ENCODE measurements at places on chromosomes 13 and 19.

GRCh38 chr13:40172878-40173277 is 493.6 kb downstream of the FOXO1 start:
- no peak for DNase-seq

- DNase-seq, result no peak
These were observed 24.6 kb downstream of the CYP4F22 start for GRCh38 chr19:15532779-15533521.

GRCh38 chr19:10864538-10864899 is 6.8 kb upstream of the CARM1 start:
- DNase-seq, result no peak

DNA sequence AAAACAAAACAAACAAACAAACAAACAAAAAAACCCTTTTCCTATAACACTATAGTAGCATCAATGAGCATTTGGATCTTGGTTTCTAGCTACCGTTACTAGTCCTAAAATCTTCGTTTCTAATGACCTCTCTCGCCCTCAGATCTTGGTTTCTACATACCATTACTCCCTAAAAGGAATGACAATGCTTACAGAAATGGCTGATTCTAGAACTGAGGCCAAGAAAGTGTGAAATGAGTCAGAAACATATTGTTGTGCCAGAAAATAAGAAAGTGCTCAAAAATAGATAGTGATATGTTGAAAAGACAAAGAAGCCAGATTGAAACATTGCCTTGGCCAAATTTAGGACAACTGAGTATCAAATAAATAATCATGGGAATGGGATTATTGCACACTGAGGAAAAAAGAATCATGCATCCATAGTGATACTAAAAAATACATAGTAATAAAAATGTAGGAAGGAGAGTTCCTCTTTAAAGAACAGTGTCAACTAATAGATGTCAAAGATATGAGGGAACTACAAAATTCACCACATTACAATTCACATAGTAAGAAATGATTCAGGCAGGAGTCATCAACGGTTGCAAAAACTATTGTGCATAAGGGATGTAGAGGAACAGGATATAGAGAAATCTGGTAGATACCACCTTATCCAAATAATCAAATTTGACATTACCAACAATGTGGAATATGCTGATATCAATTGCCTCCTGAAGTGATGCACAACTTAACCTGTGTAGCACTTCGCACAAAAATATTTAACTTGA is 386.6 kb downstream of the DIAPH3 start:
- DNase-seq, result peak; percentile 68

GRCh38 chr13:75399168-75399878 is 82.6 kb downstream of the TBC1D4 start:
- DNase-seq, result no peak

GRCh38 chr13:109682534-109683244 is 103.7 kb downstream of the IRS2 start:
- no peak for DNase-seq

GRCh38 chr19:46529622-46530451 is 34.2 kb upstream of the PNMA8B start:
- DNase-seq, result peak; percentile 48

DNA sequence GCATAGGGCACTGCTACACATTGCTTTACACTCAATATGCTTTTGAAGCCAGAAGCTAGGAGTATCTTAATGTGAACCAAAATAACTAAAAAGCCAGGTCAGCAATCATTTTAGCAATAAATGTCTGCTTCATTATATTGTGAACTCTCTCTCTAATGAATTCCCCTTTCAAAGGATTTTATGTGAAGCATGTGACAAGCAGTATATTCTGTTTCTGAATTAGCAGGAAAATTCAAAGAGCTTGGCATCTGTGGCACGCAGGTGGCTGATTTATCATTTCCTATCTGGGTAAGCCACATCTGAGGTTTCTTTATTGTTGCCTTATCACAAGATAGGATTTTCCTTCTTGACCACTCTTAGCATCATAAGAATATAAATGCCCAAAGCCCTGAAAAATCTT is 56.8 kb upstream of the KLF12 start:
- DNase-seq, result no peak

GRCh38 chr13:34416971-34417380 is 525.1 kb upstream of the NBEA start:
- no peak for DNase-seq

DNA sequence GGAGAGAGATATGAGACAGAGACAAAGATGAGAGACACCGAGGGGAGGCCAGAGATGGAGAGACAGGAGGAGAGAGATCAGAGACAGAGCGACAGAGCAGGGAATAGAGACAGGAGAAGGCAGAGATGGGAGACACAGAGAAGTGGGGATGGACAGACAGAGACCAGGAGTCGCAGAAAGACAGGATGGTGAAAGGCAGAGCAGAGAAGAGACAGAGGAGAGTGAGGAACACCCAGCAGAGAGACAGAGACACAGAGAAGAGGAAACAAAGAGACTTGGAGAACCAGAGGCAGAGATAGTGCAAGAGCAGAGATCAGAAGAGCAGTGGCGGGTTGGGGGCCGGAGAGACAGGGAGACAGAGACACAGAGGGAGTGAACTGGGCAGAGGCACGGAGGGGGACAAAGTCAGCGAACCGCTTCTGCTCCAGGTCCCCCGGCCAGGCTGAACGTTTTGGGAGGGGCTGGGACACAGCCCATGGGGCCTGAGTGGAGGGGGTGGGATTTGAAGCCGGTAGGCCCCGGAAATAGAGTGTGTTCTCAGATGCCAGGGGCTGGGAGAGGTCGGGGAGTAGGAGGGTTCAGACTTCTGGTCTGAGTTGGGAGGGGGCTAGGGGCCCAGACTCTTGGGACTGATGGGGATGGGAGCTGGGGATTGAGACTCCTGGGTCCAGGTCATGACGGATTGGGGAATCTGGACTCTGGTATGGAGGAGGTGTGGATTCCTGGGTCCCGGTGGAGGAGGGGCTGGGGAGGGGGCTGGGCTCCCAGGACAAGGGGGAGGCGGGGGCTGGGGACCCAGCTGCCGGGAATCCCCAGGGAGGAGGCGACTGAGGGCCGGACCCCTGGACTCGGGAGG is 654 bp downstream of the ZNF579 start:
- DNase-seq, result no peak

DNA sequence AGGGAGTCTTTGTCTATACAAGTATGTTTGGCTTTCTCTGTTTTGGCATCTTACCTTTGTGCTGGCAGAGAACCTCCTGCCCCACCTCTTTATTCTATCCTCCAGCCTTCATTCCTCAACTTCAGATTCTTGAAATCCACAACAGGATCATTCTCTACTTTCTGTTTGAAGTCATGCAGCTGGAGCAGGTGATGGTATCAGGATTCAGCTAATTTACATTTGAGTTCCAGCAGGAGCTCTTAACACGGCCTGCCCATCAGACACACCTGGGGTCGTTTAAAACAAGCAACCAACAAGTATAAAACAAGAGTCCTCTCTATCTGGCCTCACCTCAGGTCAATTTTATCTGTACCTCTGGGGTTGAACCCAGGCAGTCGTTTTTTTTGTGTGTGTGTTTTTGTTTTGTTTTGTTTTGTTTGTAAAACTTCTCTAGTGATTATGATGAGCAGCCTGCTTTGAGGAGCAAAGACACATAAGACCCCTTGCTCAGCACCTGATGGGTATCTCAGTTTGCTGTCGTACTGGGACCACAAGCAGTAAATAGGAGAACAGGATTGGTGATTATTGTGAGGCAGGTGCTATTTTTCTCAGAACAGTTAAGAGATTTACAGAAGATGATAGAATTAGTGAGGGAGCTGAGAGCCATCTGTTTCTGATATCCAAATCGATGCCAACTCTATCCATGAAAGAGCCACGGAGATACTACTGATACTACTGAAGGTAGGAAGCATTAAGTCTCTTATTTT is 78.4 kb downstream of the GPC6 start:
- DNase-seq, result no peak

- DNase-seq, result no peak
These were observed 3.8 kb downstream of the HSPBP1 start for GRCh38 chr19:55275851-55276719.

- no peak for DNase-seq
These were observed 55.6 kb downstream of the TMED1 start for GRCh38 chr19:10780368-10780767.

GRCh38 chr13:67377919-67378318 is 147.8 kb upstream of the PCDH9 start:
- no peak for DNase-seq

GRCh38 chr19:19278315-19278714 is 5.2 kb upstream of the TM6SF2 start:
- no peak for DNase-seq

DNA sequence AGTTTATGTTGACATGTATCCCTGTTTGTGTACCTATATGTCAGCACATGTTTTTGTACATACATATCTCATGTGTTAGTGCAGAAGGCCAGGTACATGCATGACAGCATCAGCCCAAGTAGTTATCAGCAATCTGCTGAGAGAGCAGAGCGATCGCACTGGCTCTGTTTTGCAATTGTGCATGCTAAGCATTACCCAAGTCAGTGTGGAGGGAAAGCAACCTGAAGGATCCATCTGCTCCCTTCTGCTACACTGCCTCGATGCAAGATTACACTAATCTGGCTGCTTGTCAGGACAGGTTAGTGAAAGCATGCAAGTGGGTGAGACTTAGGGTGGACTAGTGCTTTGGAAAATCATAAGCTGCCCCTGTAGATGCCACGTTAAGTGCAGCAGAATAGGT is 211.8 kb downstream of the PCCA start:
- DNase-seq, result no peak

- no peak for DNase-seq
These were observed 42.9 kb upstream of the POMP start for GRCh38 chr13:28615916-28616446.

- DNase-seq, result no peak
These were observed 34.1 kb upstream of the POU2F2 start for GRCh38 chr19:42166316-42166715.

DNA sequence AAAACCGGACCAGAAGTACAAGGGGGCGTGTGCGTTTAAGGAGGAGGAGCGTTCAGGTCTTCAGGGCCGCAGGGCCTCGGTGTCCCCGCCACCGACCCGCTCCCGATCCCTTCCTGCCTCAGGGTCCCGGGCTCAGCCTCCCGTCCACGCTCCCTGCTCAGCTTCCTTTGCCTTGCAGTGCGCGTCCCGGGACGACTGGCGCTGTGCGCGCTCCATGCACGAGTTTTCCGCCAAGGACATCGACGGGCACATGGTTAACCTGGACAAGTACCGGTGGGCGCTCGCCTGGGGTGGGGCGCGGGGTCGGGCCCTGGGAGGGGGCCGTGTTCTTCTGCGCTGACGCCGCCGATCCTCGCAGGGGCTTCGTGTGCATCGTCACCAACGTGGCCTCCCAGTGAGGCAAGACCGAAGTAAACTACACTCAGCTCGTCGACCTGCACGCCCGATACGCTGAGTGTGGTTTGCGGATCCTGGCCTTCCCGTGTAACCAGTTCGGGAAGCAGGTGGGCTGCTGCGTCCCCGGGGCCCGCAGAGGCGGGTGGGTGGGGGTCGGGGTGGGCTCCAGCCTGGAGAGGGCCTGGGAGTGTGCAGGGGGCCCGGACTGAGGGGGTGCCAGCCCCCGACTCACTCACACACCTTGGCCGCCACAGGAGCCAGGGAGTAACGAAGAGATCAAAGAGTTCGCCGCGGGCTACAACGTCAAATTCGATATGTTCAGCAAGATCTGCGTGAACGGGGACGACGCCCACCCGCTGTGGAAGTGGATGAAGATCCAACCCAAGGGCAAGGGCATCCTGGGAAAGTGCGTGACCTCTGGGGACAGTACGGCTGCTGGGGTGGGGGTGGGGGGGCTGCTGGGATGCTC is 1.4 kb downstream of the GPX4 start:
- no peak for DNase-seq

DNA sequence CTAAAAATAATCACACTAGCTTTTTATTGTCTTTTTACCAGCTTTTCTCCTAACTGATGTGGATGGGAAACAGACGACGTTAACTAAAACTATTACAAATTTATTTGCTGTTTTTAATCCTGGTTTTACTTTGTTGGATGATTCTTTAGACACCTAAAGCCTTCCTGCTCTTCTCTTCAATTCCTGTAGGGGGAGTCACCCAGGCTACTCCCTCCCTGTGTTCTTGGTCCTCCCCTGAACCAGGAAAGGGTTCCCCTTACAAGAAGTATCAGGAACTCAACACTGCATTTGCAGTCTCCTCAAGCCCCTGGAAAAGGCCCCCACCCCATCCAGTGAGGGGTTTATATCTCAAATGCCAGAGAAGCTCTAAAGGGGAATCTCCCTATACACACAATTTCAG is 206.1 kb downstream of the SUCLA2 start:
- no peak for DNase-seq

DNA sequence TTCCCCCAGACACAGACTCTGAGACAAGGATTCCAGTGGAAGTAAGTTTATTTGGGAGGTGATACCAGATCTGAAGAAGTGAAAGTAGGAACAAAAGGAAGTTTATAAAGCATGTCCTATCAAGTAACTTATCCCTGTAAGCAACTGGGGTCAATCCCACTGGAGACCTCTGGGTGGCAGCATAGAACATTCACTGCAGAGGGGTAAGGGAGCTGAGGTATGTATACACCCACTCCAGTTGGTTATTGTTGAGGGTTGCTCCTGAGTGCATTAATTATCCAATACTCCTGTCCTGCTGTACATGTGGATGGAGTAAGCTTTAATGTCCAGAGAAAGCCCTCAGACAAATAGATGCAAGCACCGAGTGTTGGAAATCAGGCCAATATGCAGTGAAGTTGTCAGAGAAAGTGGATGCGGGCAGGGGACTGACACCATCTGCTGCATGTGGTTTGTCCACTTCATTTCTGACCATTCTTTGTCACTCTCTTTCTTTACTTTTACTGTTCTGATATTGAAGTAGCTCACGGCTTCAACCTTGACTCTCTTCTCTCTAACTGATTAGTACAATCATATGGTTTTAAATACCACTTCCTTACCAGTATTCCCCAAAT is 46.7 kb downstream of the NOTCH3 start:
- DNase-seq, result no peak

DNA sequence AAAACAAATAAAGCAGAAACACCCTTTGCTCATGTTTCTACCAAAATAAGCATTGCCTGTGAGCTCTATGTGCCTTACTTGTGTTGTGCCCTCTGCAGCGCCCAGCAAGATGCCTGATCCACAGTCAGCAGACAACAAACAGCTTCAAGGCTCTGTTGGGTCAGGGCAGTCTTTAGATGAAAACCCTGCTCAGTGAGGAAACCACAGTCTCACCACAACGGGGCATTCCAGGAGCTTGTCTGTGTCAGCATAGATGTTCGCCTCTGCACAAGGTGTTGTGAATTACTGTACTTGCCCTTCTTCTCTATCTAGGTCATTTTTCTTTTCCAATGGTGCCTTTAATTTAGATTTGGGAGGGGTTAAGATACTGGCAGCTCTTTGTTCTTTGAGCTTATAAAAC is 251.9 kb downstream of the COL4A1 start:
- no peak for DNase-seq

GRCh38 chr13:37344056-37344455 is 238.6 kb upstream of the CSNK1A1L start:
- no peak for DNase-seq

DNA sequence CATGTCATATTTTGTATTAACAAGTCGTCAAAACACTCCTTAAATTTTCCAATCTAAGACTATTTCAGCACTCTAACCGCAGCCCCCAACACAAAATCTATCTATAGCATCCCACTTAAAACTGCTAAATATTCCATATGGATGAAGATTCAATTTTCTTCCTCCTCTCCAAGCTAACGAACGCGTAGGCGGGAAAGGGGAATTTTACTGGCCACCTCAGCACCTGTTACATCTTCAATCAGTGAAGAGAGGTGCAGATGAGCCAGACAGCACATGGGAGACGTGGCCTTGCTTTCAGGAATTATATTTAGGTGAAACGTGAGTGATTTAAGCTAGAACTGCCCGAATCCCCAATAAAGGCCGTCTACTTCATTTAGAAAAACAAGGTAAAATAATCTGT is 1.1 kb downstream of the RBM26 start:
- DNase-seq, result no peak

All from HS-27A (cell line).